ENCODE measurements at places on chromosomes 12 and 14.
A peak's percentile ranks its signal among the peaks of the same experiment; 100 is the strongest.

- no peak overlapping the region for H3K27ac ChIP-seq
- H3K27me3 ChIP-seq = peaks cover 7% of the 10 kb centered on the region
These were observed 196.2 kb downstream of the KIF26A start for GRCh38 chr14:104334424-104335161.

- no peak for DNase-seq
- H3K36me3 ChIP-seq = no peaks in the 10 kb centered on the region
- no peaks in the 10 kb centered on the region for H3K27me3 ChIP-seq
- no peak overlapping the region for H3K4me3 ChIP-seq
These were observed 129.8 kb downstream of the PIK3C2G start for GRCh38 chr12:18391151-18391550.

DNA sequence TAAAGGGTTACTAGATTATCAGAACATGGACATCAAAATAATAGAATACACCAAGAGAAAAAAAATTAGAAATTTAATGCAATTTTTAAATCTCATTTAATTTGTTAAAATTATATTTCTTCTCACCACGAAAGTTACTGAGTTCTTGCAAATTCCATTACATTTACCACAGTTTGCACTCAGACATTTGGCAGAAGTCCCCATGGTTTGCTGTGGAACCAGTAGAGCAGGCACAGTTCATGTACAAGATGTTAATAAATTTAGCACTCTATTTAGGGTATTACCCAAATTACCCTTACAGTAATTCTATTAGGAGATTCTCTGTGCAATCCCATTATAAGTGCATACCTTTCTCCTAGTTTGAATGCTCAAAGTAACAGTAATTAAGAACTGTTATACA lies 9.7 kb downstream of the SCN8A start:
- H3K27me3 ChIP-seq = peaks cover 9% of the 10 kb centered on the region
- no peak for DNase-seq
- no peaks in the 10 kb centered on the region for H3K36me3 ChIP-seq
- H3K4me1 ChIP-seq = no peaks in the 10 kb centered on the region
- no peak overlapping the region for H3K4me3 ChIP-seq

GRCh38 chr12:115008929-115009328 lies 325.0 kb upstream of the TBX3 start:
- H3K4me3 ChIP-seq = no peak overlapping the region
- no peaks in the 10 kb centered on the region for H3K36me3 ChIP-seq
- no peaks in the 10 kb centered on the region for H3K27me3 ChIP-seq
- no peak overlapping the region for H3K27ac ChIP-seq
- no peak for DNase-seq
- no peaks in the 10 kb centered on the region for H3K4me1 ChIP-seq

GRCh38 chr12:12606781-12607589 lies 4.7 kb upstream of the CREBL2 start:
- peak; percentile 13 for DNase-seq
- H3K36me3 ChIP-seq = no peaks in the 10 kb centered on the region
- H3K27me3 ChIP-seq = no peaks in the 10 kb centered on the region
- peak overlapping the region; percentile 49 for H3K27ac ChIP-seq
- no peaks in the 10 kb centered on the region for H3K4me1 ChIP-seq

DNA sequence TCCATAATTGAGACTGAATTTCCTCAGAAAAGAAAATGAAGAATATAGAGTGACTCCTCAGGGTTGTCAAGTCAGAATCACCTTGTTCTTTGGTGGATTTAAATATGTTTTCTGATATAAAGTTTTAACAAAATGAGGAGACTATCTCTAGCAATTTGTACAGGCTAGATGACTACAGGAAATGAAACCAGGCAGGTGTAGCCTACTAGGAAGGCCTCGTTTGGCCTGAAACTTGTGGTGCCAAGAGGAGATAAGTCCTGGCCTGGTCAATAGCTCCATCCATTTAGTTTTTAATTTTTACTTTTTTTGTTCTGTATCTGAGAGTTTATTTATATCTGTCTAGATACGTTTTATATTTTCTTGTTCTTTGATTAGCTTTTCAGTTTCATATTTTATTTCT lies 41.5 kb downstream of the SNAPC1 start:
- no peaks in the 10 kb centered on the region for H3K36me3 ChIP-seq
- H3K4me3 ChIP-seq = no peak overlapping the region
- H3K27ac ChIP-seq = no peak overlapping the region
- DNase-seq = no peak
- peaks cover 4% of the 10 kb centered on the region for H3K4me1 ChIP-seq
- H3K27me3 ChIP-seq = peaks cover 3% of the 10 kb centered on the region

GRCh38 chr12:44846826-44847225 lies 29.3 kb downstream of the NELL2 start:
- H3K4me3 ChIP-seq = no peak overlapping the region
- H3K4me1 ChIP-seq = no peaks in the 10 kb centered on the region
- H3K27ac ChIP-seq = no peak overlapping the region
- H3K27me3 ChIP-seq = no peaks in the 10 kb centered on the region

GRCh38 chr12:132490422-132491137 lies 629 bp downstream of the FBRSL1 start:
- peak overlapping the region; percentile 84 for H3K4me3 ChIP-seq
- H3K36me3 ChIP-seq = peaks cover 22% of the 10 kb centered on the region
- H3K4me1 ChIP-seq = peaks cover 51% of the 10 kb centered on the region
- peak; percentile 42 for DNase-seq

DNA sequence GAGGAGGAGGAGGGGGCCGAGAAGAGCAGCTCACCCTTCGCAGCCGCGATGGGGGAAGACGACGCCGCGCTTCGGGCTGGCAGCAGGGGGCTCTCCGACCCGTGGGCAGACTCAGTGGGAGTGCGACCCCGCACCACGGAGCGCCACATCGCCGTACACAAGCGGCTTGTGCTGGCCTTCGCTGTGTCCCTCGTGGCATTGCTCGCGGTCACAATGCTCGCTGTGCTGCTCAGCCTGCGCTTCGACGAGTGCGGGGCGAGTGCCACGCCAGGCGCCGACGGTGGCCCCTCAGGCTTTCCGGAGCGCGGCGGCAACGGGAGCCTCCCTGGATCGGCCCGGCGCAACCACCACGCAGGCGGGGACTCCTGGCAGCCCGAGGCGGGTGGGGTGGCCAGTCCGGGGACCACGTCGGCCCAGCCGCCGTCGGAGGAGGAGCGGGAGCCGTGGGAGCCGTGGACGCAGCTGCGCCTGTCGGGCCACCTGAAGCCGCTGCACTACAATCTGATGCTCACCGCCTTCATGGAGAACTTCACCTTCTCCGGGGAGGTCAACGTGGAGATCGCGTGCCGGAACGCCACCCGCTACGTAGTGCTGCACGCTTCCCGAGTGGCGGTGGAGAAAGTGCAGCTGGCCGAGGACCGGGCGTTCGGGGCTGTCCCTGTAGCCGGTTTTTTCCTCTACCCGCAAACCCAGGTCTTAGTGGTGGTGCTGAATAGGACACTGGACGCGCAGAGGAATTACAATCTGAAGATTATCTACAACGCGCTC lies 745 bp downstream of the TRHDE start:
- H3K4me3 ChIP-seq = peak overlapping the region; percentile 64
- no peak overlapping the region for H3K27ac ChIP-seq
- peak; percentile 80 for DNase-seq
- no peaks in the 10 kb centered on the region for H3K36me3 ChIP-seq

DNA sequence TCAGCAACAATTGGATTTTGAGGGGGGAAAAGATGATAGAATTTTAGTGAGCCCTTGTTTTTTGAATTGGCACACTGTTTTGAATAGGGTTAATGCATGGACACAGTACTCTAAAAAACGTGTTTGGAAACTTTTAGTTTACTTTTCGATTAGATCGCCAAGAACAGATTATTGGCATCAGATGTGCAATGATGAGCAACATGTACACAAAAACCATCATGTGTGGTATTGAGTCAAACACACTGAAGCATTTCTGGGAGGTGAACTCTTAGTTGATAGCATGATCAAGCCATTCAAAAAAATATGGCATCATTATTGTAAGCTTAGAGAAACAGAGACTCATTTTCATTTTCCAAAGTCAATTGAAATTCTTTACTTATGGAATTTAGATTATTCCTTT lies 329.2 kb downstream of the ADAMTS20 start:
- no peaks in the 10 kb centered on the region for H3K27me3 ChIP-seq
- H3K27ac ChIP-seq = no peak overlapping the region
- DNase-seq = no peak
- peaks cover 4% of the 10 kb centered on the region for H3K4me1 ChIP-seq
- H3K4me3 ChIP-seq = no peak overlapping the region

DNA sequence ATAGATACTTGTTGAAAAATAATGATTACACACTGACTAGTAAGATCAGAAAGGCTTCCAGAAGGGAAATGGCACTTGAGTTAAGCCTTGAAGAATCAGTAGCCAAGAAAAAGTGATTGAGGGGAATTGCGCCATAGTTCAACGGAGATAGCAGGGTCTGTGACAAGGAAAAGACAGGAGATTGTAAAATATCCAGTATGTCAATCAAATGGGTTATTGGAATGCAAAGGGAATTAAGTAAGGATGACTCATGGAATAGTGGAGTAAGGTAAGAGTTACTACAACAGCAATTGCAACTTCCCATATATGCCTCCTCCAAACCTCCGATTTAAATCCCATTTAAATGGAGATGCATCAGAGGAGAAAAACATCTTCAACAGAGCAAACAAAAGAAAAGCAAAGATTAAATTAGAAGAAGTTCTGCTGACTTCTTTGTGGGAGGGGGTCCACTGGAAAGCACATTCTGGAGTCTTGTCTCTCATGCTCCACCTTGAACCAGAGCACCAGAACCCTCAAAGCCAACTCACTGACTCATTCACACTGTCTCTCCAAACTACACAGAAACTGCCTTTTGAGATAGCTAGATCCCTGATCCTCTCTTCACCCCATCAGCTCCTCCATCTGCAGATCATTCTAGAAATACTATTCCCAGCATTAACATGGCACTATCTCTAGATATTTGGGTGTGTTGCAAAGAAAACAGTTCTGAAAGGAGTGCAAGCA lies 138.2 kb downstream of the NUAK1 start:
- H3K4me3 ChIP-seq = no peak overlapping the region
- H3K27ac ChIP-seq = no peak overlapping the region
- H3K36me3 ChIP-seq = no peaks in the 10 kb centered on the region
- H3K4me1 ChIP-seq = peaks cover 7% of the 10 kb centered on the region

DNA sequence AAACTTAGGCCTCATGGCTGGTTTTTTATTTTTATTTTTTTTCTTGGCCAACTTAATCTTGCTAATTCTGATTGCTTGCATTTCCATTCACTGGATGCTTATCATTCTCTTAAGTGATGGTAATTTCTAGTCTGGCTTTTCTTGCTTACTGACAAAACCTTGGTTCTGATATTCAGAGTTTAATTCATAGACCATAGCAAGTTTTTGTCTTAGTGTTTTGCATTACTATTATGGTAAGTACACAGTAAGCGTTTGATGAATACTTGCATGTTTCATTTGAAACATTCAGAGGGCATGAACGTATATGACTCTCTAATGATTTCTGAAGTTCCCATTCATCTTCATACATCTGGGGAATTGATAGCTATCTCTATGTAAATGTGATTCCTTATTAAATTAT lies 55.8 kb downstream of the GPHN start:
- DNase-seq = no peak
- H3K27ac ChIP-seq = no peak overlapping the region
- H3K36me3 ChIP-seq = no peaks in the 10 kb centered on the region
- no peaks in the 10 kb centered on the region for H3K4me1 ChIP-seq

Measured in mesenchymal stem cell (in vitro differentiated cells and primary cell).